ENCODE measurements at places on chromosomes 5 and 9. TPM values are rescaled to one million over a fixed set of nuclear protein-coding genes. Genes with fewer than 3 reads are reported as not detected.
A peak's percentile ranks its signal among the peaks of the same experiment; 100 is the strongest.

DNA sequence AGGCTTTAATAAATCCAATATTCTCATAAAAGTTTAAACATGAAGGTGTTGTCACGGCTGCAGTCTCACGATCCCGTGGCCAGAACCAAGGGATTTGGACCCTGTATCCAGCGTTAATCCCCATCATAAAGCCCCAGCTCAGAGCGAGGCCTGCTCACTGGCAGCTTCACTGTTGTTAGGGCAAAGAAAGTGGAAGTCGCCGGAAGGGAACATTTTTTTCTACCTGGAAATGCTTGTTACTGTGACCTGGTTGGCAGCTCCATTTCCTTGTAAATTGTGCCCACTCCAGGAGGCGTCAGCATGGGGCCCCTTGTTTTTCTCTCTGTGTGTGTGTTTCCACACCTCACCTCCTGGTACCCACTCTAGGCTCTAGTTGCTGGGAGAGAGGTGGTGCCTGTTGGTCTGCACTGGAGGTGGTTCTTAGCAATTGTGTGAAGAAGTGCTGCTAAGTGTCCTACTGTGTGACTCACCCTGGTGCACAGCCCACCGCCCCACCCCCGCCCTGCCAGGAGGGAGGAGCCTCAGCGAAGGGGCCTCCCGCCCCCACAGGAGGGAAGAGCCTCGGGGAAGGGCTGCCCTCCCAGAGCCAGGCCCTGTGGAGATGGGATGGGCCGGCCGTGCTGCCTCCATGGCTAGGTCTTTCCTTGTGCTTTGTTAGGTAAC is 105.1 kb downstream of the EHMT1 start:
- no peak for DNase-seq

GRCh38 chr5:177086654-177087397 is at the start of gene FGFR4:
FGFR4 (plus strand) TSS chr5:177086915; CDS start chr5:177089603, 2,688 bp downstream.
- no peak for DNase-seq

DNA sequence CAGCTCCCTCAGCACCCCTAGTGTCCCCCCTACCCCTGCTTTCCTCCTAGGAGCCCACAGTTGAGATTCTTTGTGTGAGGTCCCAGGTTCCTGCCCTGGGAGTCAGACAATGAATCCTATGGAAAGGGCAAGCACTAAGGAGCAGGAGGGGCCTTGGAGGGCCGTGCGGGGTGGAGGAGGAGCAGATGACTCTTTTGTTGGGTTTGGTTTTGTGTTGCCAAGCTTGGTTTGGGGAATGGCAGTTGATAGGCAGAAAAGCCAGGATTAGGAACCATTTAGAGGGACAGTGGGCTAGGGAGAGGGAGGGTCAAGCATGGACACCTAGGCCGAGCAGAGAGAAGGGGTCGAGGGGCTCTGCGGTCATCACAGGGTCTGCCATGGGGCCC is 61.6 kb upstream of the SPTLC1 start:
- DNase-seq, result peak; percentile 80

The NR6A1 gene
- total RNA-seq, result 2.0 TPM

Measured in esophagus muscularis mucosa (tissue), 4 donors.